ENCODE measurements at places on chromosomes 1 and 21.

DNA sequence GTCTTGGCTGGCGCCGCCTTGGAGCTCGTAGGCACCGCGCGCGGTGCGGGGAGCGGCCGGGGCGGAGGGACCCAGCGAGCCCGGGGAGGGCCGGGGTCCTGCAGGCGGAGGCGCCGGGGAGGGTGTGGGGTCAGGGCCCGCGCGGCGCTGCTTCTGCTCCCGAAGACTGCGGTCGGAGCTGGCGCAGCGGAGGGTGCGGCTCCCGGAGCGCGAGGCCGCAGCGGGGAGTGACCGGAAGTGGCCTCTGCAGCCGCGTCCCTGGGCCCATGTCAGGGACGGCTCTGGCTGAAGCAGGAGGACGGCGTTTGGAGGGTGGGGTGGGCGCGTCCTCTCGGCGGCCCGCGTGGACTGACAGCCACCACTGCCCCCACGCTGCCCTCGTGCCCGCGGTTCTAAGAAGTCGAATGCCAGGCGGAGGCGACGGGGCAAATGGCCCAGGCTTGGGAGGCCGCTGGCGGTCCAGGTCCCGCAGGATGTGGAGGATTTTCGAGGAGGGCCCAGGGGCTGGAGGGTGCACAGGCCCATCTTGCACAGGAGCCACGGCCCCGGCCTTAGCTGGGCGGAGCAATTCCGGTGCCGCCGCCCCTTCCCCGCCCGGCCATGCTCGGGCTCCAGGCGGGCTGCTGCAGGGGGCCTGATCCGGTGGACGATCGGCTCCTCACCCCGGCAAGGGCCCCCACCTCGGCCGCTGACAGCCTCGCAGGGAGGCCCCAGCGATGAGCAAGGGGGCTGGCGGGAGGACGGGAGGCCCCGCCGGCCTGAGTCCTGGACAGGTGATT lies 7.7 kb upstream of the ZNF669 start:
- DNase-seq = no peak

- no peak for DNase-seq
Measured at GRCh38 chr1:205569411-205570172, 62.2 kb downstream of the ELK4 start.

- DNase-seq = no peak
Measured at GRCh38 chr1:151458802-151459330, 428 bp downstream of the POGZ start.

GRCh38 chr21:44916965-44917364 lies 3.7 kb downstream of the ITGB2 start:
- DNase-seq = no peak

DNA sequence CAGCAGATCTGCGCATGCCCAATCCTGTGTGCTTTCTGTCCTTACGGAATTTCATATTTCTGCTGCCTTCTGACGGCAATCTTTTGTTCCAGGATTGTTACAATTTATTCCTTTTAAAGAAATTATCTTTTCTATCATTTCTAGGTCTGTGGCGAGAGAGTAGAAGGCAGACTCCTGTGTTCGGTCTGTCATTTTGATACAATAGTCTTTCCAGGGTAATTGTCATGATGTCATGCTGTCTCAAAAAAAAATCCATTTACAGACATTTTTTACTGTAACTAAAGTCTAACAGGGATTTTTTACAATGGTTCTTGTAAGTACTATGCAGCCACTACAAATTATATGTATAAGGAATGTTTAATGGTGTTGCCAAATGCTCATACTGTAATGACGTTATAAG lies 9.0 kb upstream of the KRTAP7-1 start:
- DNase-seq = no peak

DNA sequence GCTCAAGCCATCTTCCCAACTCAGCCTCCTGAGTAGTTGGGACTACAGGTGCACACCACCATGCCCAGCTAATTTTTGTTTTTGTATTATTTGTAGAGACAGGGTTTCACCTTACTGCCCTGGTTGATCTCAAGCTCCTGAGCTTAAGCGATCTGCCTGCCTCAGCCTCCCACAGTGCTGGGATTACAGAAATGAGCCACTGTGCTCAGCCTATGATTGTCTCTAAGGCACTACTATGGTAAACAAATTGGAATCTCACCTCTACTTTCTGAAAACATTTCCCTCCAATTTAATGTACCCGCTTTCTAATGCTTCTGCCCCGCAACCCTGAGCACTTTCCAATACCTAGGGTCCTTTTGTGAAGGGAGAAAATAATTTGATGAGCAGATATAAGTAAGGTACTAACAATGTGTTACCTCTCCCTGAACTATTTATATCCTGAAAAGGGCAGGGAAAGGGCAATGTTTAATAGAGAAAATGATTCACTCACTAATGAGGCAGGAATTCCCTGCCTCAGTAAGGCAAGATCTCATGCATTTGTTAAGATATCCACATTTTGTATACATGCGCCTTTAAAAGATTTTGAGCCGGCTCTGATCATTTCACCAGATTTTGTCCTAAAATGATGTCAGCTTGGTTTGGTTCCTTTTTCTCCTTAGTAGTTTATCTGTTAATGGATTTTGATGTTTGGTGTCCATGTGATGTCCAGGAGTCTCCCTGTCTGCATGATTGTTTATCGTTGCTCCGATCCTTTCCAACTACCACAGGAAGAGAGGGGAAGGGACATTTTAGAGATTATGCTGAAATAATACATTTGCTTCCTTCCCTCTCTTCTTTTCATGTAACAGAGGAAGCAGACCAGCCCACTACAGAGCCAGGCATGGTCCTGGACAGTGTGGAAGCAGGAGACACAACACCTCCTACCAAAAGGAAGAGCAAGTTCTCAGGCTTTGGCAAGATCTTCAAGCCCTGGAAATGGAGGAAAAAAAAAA lies 47.3 kb upstream of the RCC1 start:
- DNase-seq = no peak

DNA sequence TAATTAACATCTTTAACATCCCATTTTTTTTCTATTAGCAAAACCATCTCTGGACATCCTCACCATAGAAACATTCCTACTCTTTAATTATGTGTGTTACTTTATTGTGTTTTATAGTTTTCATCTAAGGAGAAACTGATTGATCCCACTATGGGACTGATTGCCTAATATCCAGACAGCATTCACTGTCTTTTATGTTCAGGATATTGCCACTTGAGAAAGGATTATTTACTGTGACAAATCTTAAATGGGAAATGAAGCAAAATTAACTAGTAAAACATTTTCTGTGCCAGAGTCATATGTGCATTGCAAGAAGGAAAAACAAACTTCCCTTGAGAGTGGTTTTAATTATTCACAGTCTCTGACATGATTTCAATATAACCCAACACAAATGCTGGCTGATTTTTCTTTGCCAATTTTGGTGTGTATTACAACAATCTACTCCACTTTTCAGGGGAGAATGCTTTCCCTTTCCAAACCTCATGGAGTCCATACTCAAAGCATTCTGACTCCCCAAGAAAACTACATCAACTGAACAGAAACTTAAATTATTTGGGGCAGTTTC lies 15.8 kb upstream of the RGS13 start:
- DNase-seq = no peak

- DNase-seq = no peak
Measured at GRCh38 chr1:114154963-114155322, 1.3 kb upstream of the SYT6 start.

- DNase-seq = no peak
Measured at GRCh38 chr1:21344098-21344749, 54.0 kb upstream of the ECE1 start.

DNA sequence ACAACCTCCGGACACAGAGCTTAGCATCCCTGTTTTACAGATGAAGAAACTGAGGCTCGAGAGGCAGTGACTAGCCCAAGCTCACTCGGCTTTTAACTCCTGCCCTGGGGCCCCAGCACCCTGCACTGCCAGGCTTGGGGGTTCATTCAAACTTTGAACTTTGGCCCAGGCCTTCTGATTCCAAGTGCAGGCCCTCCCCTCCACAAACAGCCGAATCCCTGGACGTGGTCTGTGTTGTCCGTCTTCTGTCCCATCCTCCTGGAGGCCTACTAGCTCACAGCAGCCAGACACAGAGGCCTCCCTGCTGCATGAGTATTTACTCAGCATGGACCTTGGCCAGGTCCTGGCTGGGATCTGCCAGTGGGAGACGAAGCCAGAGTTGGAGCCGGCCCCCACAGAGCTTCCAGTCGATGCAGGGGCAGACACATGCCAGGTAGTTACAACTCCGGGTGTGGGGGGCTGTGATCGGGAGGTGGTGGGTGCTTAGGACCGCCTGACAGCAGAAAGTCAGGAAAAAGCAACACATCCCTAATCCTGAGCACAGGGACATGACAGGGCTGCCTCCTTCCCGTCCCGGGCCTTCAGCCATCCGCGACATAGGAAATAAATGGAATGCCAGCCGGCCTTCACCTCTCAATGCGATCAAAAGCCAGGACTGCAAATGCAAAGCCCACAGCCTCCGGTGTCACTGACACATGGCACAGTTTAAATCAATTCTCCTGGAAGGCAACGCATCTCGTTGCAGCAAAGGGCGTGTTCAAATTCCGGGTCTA lies 7.4 kb downstream of the IFFO2 start:
- no peak for DNase-seq

GRCh38 chr1:36093929-36094328 lies 5.2 kb downstream of the ADPRS start:
- no peak for DNase-seq

- peak; percentile 76 for DNase-seq
Measured at GRCh38 chr1:94926915-94927404, at the start of gene CNN3. Gene CNN3, minus strand, starts transcription at chr1:94927110. Its CDS starts 216 bp downstream, at chr1:94926894.

DNA sequence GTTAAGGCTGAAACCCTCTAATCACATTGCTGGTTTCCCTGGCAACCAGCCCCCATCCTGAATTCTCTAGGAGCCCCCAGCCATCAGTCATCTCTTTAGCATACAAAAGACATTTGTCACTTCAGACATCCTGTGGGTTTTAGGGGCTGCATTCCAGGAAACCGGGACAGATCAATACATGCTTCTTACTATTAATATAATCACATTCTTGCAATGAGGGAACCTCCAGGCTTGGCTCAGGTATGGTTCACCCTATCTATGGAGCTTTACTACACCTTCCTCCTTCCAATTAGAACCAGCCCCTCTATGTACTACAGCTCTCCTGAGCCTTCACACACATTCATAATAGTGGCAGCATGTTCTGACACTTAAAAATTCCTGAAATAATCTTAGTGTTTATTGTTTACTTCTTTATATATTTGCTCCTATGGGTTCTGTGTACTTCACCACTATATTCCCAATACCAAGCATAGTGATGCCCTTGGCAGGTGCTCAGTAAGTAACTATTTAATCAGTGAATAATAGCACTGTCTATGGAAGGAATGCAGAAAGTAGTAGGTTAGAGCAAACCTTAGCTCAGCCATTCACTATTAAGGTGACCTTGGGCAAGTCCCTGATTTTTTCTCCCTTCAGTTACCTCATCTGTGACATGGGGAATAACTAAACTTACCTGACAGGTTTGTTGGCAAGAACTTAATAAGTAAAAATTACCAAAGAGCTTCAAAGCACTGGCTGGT lies 59.6 kb downstream of the ZNF678 start:
- DNase-seq = no peak

DNA sequence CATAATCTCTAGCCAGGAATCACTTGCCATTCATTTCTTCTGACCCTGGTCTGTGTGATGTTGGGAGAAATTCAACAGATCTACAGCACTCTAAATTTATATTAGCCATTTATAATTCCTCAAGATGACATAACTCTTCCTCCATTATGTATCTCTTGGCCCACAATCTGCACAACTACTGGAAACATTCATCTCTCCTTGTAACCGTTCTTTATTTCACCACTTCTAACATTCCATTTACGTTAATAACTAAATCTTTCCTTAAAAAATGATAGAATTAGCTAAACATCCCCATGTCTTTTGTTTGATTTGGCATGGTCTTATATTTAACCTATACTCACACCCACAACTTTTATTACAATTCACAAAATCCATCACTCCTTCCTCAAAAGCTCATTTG lies 166.0 kb downstream of the COL11A1 start:
- DNase-seq = no peak

DNA sequence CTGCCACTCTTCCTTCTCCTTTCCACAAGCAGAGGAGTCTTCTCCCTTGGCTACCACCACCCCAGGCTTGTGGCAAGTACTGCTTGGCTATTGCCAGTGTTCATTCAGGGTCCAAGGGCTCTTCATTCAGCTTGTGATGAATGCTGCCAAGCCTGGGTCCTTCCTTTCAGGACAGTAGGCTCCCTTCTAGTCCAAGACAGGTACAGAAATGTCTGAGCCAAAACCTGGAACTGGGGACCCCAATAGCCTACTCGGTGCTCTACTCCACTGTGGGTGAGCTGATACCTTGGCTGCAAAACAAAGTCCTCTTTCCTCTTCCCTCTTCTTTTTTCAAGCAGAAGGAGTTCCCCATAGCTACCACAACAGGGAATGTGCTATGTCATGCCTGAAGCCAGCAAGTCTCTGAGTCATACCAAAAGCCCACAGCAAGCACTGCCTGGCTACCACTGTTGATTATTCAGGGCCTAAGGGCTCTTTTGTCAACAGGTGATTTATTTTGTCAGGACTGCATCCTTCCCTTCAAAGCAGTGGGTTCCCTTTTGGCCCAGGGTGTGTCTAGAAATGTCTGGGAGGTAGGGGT lies 268.9 kb downstream of the HHAT start:
- no peak for DNase-seq

GRCh38 chr21:38984568-38984967 lies 178.8 kb downstream of the ETS2 start:
- DNase-seq = peak; percentile 54

DNA sequence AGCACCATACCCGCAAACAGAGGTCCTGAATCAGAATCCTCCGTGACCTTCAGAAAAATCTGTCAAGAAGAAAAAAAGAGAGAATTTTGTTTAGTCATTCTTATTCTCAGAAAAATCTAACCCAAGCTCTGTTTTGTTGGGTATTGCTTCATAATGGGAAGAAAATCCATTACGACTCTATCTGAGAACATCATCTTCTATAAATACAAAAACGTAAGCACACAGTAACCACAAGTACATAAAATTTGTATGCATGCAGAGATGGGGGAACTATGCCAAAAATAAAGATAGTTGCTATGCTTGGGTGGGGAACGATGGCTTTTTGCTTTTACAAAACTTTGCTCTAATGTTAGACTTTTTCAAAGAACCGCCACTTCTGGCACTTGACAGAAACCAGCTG lies 84.2 kb downstream of the ABCA4 start:
- no peak for DNase-seq

DNA sequence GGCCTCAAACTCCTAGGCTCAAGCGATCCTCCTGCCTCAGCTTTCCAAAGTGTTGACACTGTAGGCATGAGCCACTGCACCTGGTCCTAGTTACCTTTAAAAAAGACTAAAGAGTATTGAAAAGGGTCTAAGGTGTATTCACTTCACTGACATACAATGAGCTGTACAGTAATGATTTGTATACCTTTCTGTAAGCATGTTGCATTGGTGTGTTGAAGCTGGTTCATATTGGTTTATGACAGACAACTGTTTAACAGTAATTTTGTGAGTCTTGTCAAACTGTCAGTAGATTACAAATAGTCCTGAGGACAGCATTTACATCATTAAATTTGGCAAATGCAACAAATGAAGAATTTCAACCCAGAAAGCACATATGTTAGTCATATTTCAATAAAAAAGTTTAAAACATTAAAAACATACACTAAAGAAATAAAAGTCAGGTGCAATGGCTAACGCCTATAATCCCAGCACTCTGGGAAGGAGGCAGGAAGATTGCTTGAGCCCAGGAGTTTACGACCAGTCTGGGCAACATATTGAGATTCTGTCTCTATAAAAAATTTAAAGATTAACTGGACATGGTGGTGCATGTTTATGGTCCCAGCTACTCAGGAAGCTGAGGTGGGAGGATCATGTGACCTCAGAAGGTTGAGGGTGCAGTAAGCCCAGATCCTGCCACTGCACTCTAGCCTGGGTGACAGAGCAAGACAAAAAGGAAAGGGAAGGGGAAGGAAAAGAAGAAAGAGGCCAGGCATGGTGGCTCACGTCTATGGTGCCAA lies 88.3 kb upstream of the HP1BP3 start:
- no peak for DNase-seq

- DNase-seq = no peak
Measured at GRCh38 chr1:12406211-12407021, 176.6 kb downstream of the VPS13D start.
